ENCODE measurements at places on chromosomes 1 and 21.

DNA sequence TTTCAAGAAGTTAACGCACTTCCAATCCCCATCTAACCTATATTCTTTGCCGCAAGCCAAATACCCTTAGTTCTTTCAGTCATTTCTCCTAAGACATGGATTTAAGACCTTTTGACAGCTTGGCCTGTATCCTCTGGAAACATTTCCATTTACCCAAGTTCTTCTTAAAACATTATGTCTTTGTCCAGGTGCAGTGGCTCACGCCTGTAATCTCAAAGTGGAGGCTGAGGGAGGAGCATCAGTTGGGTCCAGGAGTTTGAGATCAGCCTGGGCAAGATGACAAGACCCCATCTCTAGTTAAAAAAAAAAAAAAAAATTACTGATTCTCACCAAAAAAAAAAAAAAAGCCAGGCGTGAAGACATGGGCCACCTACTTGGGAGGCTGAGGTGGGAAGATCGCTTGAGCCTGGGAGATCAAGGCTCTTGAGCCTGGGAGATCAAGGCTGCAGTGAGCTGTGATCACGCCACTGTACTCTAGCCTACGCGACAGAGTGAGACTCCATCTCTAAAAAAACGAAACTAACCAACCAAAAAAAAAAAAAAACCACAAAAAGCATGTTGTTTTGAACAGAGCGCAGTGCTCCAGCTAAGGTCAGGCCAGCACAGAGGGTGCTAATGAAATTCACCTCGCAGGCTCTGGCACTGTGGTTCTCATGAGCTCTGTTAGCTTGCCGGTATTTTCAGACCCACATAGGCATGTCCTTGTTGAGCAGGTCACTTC, 36.0 kb downstream of the NUAK2 start:
- DNase-seq = no peak

GRCh38 chr1:156368157-156368658, 803 bp upstream of the RHBG start:
- no peak for DNase-seq

DNA sequence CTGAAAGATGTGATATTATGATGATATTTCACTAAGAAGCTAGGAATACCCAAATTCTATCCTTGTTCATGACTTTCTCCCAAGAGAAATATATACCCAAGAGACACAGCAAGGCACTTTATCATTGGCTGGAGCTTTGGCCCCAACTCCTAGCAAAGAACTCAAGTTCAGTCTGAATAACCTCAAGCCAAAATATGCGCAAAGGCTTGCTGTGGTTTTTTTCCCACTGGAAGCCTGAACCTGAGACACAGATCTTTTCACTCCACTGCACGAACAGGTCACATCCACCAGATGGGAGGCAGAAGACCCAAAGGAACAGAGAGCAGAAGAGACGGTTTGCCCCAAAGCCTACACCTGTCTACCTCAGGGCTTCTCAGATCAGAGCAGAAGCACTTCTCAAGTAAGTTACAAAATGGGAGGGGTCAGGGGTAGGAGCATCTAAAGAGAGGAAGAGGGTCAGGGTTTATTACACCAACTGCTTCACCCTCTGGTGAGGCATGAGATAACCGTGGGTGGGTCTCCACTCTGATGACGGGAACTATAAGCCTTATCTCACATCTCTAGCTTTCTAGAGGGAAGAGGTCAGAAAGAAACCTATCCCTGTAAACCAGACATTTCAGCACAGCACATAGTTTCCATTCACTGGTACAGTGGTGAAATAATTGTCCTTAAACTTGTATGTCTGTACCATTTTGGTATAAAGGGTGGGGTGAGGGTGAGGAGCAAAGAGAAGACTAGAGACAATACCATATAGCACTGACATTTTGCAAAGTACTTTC, 17.1 kb upstream of the CDC42BPA start:
- no peak for DNase-seq

DNA sequence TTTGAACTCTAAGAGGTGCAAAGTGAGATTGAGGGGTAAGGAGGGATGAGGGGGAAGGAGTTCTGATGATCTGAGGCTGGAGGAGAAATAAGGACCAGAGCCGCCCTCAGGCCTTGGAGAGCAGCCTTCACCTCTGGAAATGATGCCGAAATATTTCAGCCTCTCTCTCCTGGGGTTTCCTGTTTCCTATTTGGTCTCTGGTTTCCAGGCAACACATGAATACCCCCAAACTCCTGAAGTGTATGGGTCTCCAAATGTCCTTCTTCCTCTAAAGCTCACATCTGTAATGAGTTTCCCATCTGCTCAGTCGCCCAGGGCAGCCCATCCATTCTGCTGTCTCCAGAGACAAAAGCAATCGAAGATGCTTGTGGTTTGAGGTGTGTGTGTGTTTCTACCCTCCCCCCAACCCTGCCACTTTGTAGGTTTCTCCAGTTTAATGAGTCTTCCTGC, 52.0 kb upstream of the FAM20B start:
- DNase-seq = no peak

GRCh38 chr21:32884062-32884461, 112.5 kb upstream of the PAXBP1 start:
- no peak for DNase-seq

- no peak for DNase-seq
Measured at GRCh38 chr1:169779150-169779549, 15.6 kb downstream of the METTL18 start.

- no peak for DNase-seq
Measured at GRCh38 chr1:27383661-27384060, 528 bp upstream of the CD164L2 start.

GRCh38 chr1:120178799-120179756, 2.8 kb upstream of the SEC22B start:
- DNase-seq = no peak

DNA sequence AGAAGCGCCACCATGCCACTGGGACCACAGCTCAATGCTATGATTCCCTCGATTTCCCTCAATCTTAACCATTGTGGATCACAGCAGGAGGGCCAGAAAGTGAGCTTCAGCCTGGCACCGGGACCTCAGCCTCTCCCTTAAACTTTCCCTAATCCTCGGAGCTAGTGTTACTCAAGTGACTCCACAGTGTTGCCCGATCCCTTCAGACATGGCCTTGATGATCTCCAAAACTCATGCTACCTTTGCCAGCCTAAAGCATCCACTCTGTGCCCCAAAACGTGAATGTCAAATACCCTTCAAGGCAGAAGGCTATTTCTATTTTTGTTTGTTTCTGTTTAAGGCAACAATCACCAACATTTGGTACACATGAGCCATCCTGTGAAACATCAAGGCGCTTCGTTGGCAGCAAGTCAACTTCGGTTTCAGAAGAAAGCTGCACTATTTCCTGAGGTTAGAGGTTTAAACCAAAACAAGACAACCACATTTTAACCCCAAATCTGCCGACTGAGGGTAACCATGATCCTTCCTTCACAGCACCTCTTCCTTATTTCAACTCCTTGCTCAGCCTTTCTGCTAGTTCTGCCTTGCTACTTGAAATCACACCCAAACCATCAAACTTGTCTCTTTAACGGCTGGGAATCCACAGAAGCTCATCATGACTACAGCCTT, 94.4 kb upstream of the KRTAP19-8 start:
- no peak for DNase-seq

- no peak for DNase-seq
Measured at GRCh38 chr21:35611708-35612132, 448.6 kb downstream of the SETD4 start.

DNA sequence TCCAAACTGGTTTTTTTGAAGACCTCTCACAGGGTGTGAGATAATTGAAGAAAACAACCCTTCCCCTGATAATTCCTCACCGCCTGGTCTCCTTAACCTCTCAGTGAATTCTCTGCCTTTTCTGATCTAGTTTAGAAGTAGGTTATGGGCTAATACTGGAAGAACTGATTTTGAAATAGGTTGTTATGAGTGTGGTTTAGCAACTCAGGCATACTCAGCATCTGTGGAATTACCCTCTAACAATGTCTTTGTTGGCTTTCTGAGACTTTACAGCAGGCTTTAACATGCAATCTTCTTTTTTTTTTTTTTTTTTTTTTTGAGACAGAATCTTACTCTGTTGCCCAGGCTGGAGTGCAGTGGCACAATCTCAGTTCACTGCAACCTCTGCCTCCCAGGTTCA, 10.3 kb upstream of the PLD5 start:
- DNase-seq = no peak

DNA sequence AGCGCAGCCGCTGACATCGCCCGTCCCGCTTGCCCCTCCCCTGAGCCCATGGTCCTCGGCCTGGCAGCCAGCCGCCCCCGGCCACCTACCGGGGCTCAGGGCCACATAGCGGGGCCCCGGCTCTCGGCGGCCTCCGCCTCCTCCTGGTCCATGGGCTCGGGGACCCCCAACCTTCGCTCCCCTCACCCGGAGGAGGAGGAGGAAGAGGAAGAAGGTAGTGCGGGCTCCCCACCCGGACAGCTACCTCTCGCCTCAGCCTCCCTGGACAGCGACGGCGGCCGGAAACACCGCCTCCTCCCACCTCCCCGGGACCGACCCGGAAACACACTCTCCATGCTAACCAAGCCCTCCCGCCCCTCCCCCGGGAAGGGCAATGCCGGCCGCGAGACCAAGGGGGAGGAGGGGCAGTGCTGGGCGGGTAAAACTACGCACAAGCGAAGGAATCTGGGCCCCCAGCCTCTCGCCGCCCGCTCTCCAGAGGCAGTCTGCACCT, at the start of gene KIAA0319L:
KIAA0319L (minus strand) TSS at position 286 of the 493 bp plus-strand sequence. CDS start 2,912 bp downstream, outside the sequence.
- DNase-seq = peak; percentile 73

DNA sequence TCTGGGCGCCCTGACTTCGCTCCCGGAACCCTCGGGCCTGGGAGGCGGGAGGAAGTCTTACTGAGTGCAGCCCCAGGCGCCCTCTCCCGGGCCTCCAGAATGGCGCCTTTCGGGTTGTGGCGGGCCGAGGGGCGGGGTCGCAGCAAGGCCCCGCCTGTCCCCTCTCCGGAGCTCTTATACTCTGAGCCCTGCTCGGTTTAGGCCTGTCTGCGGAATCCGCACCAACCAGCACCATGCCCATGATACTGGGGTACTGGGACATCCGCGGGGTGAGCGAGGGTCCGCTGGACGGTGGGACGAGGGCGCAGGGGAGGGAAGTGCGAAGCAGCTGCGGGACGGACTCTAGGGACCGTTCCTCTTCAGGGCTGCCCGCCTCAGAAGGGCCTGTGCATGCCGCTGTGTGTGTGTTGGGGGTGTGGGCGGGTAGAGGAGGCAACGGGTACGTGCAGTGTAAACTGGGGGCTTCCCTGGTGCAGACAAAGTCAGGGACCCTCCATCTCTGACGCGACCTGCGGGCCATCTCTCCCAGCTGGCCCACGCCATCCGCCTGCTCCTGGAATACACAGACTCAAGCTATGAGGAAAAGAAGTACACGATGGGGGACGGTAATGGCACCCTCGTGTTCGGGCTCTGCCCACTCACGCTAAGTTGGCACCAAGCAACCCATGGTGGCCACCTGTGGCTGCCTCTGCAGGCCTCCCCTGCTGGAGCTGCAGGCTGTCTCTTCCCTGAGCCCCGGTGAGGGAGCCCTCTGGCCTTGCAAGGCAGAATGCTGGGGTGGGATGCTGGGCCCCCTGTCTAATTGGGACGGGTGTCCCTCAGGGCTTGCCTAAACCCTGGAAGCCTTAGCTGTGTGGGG, at the start of gene GSTM1:
GSTM1 (plus strand) TSS at position 177 of the 859 bp plus-strand sequence; CDS start at position 234, 57 bp downstream.
- no peak for DNase-seq

GRCh38 chr21:17780539-17780938, 38.6 kb downstream of the C21orf91 start:
- no peak for DNase-seq

DNA sequence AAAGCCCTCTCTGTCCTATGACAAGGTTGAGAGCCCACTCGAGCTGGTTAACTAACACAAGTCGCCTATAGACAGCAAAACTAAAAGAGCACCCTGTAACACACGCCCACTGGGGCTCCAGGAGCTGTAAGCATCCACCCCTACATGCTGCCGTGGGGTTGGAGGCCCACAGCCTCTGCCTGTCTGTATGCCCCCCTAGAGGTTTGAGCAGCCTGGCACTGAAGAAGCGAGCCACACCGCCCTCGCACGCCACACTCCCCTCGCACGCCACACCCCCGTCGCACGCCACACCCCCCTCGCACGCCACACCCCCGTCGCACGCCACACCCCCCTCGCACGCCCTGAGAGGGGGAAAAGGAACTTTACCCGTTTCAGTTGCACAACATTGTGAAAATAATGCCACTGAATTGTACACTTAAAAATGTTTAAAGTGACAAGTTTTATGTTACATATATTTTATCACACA, 13.2 kb upstream of the HMGCL start:
- peak; percentile 47 for DNase-seq

DNA sequence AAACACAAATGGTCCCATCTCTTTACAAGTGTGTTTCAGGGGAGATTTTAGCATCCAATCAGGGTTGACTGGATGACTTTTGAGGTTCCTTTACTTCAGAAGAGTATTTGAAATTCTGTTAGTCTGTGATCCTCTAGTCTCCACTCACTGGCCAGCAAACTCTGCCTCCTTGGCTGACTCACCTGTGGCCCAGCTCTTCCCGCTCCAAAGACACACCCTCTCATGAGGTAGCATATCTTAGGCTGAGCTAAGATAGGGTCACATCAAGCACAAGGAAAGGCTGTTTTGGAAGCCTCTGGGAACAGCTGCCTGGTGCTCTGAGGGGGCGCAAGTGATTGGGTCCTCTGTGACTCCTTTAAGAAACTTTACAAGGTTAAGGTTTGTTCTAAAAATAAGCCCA, 102.3 kb upstream of the FGGY start:
- no peak for DNase-seq

DNA sequence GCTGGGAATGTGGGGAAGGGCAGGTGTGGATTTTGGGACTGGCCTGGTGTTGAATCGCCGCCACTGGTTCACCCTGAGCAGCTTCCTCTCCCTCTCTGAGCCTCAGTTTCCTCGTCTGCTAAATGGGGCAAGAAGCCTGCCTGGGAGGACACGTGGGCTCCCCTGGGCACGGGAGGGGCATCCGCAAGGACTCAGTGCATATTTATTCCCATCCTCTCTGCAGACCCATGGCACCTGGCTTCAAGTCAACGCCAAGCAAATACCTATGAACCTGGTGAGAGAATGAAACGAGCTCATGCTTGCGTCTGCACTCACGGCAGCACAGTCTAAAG, 234.4 kb downstream of the PTPRU start:
- no peak for DNase-seq

DNA sequence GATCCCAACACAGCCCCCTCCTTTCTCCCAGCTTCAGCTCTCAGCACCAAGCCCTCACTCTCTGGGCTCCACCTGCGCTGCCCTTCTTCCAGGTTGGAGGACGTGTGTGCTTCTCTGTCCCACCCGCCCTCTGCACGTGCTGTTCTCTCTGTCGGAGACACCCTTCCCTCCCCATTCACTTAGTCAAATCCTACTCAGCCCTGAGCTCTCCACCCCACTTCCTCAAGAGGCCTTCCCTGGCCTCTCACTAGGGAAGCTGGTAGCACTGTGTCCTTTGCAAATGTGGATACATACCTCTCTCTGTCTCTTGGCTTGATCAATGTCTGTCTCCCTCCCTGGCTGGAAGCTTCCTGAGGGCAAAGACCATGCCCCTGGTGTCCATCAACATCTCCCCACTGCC, 43.0 kb downstream of the TNFRSF8 start:
- DNase-seq = no peak
